ENCODE measurements at places on chromosomes 2 and 18.

DNA sequence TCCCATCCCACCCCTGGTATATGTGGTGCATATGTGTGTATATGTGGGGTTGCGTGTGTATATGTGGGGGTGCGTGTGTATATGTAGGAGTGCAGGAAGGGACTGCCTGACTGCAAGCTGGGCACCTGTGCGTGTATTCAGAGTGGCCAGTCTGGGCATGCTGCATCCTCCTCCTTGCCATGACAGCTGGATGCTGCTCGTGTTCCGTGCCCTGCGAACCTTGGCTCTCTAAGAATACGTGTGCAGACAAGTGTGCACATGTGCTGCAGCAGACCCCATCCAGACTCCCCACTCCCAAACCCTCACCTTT is 222.1 kb downstream of the CELF4 start:
- DNase-seq, result no peak

- DNase-seq, result peak; percentile 18
These were observed 25.9 kb downstream of the FHOD3 start for GRCh38 chr18:36323421-36323820.

GRCh38 chr18:21314724-21315123 is 72.7 kb downstream of the GREB1L start:
- no peak for DNase-seq

- peak; percentile 37 for DNase-seq
These were observed 12.4 kb downstream of the ADRA2B start for GRCh38 chr2:96103761-96104486.

- DNase-seq, result no peak
These were observed 675.0 kb downstream of the IRS1 start for GRCh38 chr2:226124548-226125011.

GRCh38 chr2:64606479-64607363 is 47.0 kb downstream of the SERTAD2 start:
- no peak for DNase-seq

- no peak for DNase-seq
These were observed 348.9 kb upstream of the RAB12 start for GRCh38 chr18:8260319-8260718.

GRCh38 chr18:63262369-63263335 is 56.9 kb downstream of the BCL2 start:
- DNase-seq, result no peak

- DNase-seq, result peak; percentile 62
These were observed 117.0 kb downstream of the NFATC1 start for GRCh38 chr18:79512461-79513380.

DNA sequence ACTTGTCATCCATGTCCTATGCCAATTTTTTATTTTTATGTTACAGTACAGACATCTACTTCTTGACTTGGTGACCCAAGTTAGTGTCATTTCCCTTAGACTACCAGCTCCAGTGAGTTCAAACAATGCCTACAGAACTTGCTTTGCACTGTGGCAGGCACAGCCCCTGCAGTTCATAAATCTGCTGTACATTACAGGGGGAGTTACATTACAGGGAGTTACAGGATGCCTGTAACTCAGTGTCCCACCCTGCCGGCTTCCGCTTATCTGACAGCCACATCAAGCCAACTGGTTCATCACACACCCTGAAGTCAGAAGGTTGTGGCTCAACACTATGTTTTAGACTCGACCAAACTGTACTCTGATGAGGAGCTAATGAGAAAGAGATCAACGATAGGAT is 7.8 kb upstream of the NPAS2 start:
- no peak for DNase-seq

- DNase-seq, result no peak
These were observed 383.4 kb downstream of the CBLN2 start for GRCh38 chr18:72160510-72161445.

GRCh38 chr2:190707726-190708125 is 58.8 kb downstream of the NAB1 start:
- no peak for DNase-seq

Measured in type B pancreatic cell (in vitro differentiated cells).